ENCODE measurements at places on chromosomes 1 and 21.

DNA sequence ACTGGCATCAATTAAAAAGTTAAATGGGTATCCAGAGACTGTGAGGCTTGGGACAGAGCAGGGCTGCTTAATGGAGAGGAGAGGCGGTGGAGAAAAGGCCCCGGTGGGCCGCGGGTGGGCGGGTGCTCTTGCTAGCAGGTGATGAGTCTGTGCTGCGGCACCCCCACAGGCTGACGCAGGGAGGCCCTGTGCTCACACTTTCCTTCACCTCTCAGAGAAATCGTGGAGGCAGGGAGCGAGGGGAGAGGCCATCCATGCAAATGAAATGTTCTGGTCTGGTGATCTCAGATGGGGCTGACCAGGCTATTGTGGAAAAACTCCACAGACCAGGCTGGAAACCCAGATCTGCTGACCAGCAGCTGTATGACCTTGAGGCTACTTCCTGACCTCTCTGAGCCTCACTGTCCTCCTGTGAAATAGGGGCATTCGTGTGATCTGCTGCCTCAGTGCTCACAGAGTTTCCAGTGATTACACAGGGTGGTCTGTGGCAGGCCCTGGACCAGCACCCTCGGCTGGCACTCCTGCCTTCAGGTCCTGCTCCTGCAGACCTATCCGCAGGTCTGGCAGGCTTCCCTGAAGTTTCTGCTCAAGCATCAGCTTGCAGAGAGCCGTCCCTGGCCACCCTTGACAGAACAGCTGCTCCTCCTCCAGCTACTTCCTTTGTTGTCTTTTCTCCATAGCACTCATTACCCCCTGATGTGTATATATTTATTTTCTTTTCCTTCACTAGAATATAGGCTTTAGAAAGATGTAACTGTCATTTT lies 89.2 kb downstream of the BEND5 start:
- no peak for DNase-seq

DNA sequence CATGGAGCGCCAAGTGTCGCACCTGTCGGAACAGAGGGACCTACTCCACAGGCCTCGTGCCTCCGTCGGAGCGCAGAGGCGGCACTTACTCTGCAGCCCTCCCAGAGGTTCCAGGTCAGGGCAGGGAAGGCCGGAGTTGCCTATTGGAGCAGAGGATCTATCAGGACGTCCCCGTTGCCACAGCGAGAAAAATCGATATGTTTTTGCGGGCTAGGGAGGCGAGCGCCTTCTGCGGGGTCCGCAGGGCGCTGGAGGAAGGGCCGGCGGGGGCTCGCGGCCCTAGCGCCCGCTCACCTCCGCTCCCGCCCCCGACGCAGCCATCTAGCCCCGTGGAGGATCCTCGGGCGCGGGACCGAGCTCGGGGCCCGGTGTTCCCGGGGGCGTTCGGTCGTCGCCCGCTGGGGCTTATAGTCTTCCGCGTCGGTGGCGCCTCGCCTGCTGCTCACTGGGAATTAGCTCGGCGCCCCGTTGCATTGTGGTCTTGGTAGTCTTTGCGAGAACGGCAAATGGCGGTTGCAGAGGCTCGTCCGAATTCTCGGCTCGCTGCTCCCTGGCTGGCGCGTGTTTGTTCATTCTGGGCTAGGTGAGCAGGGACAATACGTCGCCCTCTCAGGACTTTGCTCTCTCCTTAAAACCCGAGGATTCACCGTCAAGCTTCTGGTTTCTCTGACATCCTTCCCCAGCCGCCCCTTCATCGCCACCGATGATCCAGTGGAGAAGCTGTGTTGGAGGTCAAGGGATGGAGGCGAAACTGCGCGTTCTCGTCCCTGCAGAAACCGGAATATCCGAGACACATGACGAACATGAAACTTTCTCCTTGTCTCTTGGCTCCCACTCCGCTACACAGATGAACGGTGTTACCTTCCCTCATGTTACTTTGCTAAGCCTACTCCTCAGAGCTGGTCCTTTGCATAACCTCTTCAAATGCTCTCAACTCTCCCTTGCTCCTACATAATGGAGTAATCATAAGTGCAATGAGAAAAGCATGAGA lies at the start of gene JTB:
Gene JTB, minus strand, starts transcription at position 425 of the 991 bp plus-strand sequence. Its CDS starts 422 bp downstream, at position 3.
- DNase-seq: peak; percentile 70

DNA sequence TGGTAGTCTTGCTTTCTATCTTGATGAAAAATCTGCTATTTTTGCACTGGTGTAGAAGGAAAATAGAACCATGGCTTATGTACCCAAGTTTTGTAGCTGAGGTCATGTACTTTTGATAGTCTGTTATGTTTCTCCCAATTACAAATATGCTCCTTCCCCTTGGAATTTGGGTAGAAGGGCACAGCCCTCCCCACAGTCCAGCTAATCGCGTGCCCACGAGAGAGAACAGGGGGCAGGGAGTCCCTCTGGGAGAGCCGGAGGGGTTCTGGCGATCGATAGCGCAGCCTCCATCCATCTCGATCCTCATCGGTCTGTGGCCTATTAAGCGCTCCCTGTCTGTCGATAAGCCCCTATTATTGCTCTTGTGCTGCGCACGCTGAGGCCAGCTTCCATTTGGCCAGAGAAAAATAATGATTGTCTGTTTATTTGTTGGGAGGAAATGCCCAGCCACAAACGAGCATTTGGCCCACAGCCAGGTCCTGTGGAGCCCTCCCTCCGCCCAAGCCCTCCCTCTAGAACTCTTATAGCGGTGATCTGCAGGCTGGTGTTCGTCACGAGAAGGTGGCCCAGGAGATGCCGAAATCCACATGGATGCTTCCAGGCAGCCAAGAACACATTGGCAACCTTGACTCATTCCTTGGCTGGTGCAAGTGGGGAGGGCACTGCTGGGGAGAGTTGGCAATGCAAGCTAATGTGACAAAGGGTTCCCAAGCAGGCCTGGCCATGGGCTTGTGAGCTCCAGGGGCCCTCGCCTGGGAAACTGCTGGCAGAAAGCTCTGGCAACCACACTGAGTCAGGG lies 134.7 kb upstream of the TNR start:
- no peak for DNase-seq

- no peak for DNase-seq
Measured at GRCh38 chr1:29975036-29975694, 738.8 kb downstream of the PTPRU start.

GRCh38 chr1:61851235-61851634 lies 109.0 kb downstream of the PATJ start:
- no peak for DNase-seq

GRCh38 chr1:189782295-189782694 lies 695.4 kb downstream of the BRINP3 start:
- no peak for DNase-seq

- no peak for DNase-seq
Measured at GRCh38 chr1:9549955-9550546, 10.8 kb downstream of the SLC25A33 start.

- no peak for DNase-seq
Measured at GRCh38 chr1:208433971-208434370, 189.8 kb upstream of the PLXNA2 start.

DNA sequence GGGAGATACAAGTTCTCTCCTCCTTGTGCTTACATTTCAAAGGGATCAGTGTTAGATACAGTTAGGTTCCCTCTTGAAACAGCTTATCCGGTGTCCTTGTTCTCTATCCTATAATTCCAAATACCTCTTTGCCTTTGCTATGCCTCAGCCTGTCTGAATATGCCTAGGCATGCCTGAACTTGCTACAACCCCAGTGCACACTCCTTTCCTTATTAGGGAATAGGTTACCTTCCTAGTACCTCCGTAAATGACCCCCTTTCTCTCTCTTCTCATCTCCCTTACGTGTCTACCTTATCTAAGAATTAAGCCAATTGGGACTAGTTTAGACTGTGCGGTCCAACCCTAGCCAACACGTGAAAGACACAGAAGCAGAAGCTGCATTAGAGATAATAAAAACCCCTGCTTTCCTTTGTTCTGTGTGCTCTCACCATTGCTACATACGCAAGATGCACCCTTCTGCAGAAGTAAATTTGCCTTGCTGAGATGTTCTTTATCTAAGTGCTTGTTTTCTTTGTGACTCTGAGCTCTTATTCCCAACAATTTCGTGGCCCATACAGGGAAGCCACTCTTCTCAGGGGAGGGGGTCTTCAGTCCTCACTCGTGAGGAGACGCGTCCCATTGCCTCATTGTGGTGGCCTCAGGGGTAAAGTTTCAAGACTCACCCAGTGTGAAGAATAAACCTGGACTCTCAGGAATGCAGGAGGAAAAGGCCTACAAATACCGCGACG lies 802.1 kb downstream of the PLA2G4A start:
- no peak for DNase-seq

GRCh38 chr1:94609619-94610018 lies 68.1 kb upstream of the F3 start:
- no peak for DNase-seq

- no peak for DNase-seq
Measured at GRCh38 chr1:9472386-9473031, 66.8 kb upstream of the SLC25A33 start.

- no peak for DNase-seq
Measured at GRCh38 chr21:44602463-44602850, 2.1 kb downstream of the KRTAP10-7 start.

DNA sequence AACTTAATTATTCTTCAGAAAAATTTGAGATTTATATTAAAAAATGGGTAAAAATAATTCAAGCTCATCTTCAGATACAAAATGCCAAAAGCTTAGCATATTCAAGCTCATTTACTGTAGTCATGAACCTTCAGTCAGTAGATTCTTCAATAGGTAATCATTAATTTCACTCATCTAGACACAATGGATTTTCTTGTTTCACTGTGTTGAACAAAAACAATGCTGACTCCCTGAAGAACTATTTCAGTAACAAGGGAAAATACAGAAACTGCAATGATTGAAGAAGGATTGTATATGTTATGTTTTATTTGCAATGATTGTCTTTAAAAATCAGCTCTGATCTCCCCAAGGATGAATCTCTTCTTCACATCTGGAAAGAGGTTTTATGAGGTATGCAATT lies 9.2 kb upstream of the HOOK1 start:
- no peak for DNase-seq

DNA sequence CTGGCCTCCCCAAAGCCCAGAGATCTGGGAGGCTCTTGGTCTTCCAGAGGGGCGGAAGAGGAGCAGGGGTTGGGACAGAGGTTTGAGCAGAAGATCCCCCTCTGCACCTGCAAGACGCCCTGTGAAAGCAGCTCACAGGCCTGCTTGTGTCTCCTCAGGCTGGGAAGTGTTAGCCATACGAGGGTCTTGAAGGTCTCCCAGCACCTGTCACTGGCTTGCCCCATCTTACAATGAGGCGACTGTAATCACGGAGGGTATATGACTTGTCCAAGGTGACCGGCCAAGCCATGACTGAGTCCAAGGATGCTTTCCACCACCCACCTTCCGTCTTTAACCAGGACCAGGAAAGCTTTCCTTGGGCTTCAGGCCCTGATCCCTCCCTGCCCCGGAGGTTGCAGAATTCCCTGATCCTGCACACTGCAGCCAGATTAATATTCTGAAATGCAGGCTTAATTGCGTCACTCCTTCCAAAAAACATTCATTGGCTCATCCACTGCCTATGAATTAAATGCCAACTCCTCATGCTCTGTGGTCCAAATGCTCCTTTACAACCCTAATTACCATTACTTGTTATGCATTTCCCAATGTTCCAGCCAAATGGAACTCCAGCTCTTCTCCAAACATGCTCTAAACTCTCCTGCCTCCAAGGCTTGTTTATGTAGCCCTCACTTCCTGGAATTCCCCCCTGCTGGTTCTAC lies 64.0 kb downstream of the DDX20 start:
- DNase-seq: no peak

DNA sequence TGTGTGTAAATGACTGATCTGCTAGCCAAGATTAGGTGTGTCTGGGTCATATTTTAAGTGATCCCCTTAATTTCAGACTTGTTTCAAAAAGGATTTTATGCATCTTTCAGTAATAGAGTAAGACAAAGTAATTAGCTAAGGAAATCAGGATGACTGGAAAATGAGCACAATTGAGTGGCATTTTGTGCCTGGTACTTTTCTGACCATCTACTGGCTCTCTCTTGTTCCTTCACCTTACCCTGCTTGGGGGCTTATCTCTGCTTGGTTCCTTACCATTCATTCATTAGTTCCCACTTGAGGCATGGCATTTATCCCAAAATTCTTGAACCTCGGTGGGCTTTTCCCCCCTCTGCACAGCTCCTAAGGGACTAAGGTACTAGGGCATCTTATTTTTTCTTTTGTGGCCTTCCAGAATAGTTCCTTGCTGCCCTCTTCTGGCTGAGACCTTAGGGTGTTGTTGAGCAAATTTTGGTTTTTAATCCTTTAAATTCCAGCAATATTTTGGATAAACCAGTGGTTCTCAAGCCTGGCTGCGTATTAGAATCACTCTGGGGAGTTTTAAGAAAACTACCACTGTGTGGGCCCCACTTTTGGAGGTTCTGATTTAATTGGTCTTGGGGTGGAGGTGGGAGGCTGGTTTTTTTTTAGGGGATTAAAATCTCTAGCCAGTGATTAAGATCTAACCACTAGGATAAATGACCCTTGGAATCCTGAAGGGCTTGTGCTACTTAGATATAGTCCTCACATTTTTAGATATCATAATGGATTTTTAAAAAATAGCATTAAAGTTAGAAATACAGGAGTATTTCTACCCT lies 50.8 kb downstream of the HS2ST1 start:
- DNase-seq: no peak

- no peak for DNase-seq
Measured at GRCh38 chr1:3501856-3502640, 47.6 kb downstream of the ARHGEF16 start.

DNA sequence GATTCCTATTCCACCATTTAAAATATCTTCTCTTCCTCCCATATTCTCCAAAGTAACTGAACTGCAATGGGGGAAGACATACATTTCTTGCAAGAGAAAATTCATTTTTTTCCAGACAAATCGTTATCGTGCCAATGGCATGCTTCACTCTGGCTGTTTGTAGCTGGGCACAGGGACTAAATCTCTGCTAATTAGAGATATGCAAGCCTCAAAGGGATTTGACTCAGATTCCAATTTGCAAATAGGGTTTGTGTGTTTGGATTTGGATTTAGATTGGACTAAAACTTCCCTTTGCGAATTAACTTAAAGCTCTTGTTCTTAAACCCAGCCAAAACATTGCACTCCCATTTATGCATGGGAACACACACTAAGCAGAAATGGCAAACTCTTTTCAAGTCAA lies 276.2 kb upstream of the DUSP10 start:
- no peak for DNase-seq

All from stimulated activated CD4-positive, alpha-beta T cell treated with anti-CD3 and anti-CD28 coated beads, TNF-alpha, amount 100 ng/mL, for 1 hour (primary cell).